ENCODE measurements at places on chromosomes 1 and 21. TPM values are rescaled to one million over a fixed set of nuclear protein-coding genes. Genes with fewer than 3 reads are reported as not detected.

The TMPRSS2 gene
- not detected for total RNA-seq

The PRMT6 gene
- 12.2 TPM for total RNA-seq

The ZNF695 gene
- 1.4 TPM for total RNA-seq

The CHIT1 gene
- total RNA-seq: not detected

The IRF6 gene
- 15.7 TPM for total RNA-seq

The ACOT11 gene
- total RNA-seq: 5.4 TPM

The FAM151A gene
- not detected for total RNA-seq

The POGZ gene
- total RNA-seq: 12.0 TPM

The RYR2 gene
- not detected for total RNA-seq

The DRAXIN gene
- 0.50 TPM for total RNA-seq

The ADAM30 gene
- not detected for total RNA-seq

The POGK gene
- total RNA-seq: 17.0 TPM

The AK5 gene
- total RNA-seq: 8.8 TPM

The BGLAP gene
- 0.13 TPM for total RNA-seq

The KRTAP19-3 gene
- total RNA-seq: not detected

The LRRC3 gene
- 0.25 TPM for total RNA-seq

The GBP2 gene
- 53.6 TPM for total RNA-seq

The POU3F1 gene
- total RNA-seq: not detected

The RIT1 gene
- 61.7 TPM for total RNA-seq

The CDC42BPA gene
- total RNA-seq: 51.9 TPM

The SH2D5 gene
- 2.5 TPM for total RNA-seq

The PLXNA2 gene
- 12.8 TPM for total RNA-seq

The INSRR gene
- total RNA-seq: under 0.01 TPM

The MTARC2 gene
- total RNA-seq: 7.9 TPM

Data from aortic smooth muscle cell (primary cell).